ENCODE measurements at places on chromosomes 6 and 20.

GRCh38 chr6:150276937-150277742 lies 91.7 kb upstream of the IYD start:
- DNase-seq, result no peak

GRCh38 chr6:17959302-17959701 lies 28.1 kb downstream of the KIF13A start:
- DNase-seq, result no peak

DNA sequence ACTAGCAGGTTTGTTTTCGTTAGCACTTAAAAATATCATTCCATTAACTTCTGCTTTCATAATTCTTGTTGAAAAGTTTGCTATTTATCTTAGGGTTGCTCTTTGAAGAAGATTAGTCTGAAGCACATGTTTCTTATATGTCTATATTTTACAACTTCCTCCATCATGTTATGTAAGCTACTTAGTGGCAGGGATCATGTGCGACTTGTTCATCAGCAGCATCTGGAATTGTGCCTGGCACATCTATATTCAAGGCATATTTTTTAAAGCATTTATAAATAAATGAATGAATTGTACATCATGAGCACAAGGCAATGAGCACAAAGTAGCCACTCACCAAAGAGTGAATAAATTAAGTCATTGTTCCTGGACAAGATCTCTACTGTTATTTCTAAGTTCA lies 187.2 kb upstream of the COL21A1 start:
- no peak for DNase-seq

DNA sequence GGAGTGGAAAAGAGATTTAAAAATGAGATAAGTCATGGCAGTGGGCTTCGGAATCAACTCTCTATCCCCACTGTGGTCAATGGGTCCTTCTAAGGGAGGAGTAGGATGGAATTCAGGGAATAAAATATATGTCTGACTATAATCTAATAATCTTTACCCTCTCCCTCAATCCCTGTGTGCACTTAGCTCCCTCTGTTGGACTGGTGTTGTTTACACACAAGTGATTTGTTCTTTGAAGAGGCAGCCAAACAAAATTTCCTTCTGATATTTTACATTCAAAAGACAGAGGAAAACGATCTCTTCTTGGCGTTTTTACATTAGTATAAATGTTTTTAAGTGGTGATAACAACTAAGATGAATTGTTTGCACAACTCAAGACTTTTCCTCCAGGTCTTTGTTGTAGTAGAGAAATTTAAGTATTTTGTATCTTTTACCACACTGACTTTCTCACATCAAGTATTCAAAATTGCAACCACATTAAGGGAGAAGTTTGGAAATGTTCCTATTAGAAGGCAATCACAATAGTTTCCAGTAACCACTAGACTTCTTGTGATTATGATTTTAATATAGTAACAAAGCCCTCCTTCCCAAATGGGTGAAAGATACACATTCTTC lies 317.8 kb downstream of the CENPW start:
- no peak for DNase-seq

DNA sequence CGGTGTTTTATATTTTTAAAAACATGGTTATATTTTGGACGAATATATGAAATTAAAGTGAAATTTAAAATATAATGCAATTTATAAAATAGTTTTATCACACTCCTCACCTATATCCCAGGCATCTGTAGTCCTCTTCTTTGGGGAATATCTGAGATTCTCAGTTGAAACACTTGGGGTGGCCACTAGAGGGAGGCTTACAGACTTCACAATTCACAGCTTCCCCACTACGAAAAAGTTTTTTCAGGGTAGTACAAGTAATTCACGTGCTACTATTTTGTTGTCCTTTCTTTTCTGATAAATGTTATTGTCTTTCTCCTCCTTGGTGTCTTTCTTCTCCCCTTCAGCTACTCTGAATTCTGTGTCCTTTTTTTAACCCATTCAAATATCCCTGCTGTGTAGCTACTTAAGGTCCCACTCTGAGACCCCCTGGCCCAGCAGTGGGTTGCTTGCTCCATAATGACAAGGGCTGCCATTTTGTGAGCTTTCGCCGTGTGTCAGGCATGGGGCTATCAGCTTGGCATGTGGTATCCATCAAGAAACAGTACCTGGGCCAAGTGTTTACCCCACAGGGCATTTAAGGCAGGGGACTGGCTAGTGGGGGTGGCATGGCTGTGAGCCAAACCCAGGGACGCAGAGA lies 43.6 kb upstream of the PHACTR3 start:
- DNase-seq, result peak; percentile 58

DNA sequence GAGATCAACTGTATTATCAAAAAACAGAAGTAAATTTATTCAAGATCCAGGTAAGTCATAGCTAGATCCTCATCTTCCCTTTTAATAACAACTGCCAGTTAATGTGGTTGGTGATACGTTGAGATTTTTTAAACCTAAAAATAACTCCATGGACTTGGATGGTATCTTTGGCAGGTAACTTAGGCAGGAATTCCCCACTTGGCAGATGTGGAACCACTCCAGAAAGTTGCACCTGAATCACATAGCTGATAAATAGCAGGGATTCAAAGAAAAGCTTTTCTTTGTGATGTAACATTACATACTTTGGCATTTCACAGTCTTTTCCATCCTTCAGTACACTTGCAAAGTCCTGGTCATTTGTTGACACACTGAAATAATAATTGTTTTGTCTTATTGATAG lies 62.6 kb downstream of the PRPH2 start:
- no peak for DNase-seq

- DNase-seq, result no peak
Observed at GRCh38 chr6:18920701-18921100, 533.6 kb downstream of the RNF144B start.

DNA sequence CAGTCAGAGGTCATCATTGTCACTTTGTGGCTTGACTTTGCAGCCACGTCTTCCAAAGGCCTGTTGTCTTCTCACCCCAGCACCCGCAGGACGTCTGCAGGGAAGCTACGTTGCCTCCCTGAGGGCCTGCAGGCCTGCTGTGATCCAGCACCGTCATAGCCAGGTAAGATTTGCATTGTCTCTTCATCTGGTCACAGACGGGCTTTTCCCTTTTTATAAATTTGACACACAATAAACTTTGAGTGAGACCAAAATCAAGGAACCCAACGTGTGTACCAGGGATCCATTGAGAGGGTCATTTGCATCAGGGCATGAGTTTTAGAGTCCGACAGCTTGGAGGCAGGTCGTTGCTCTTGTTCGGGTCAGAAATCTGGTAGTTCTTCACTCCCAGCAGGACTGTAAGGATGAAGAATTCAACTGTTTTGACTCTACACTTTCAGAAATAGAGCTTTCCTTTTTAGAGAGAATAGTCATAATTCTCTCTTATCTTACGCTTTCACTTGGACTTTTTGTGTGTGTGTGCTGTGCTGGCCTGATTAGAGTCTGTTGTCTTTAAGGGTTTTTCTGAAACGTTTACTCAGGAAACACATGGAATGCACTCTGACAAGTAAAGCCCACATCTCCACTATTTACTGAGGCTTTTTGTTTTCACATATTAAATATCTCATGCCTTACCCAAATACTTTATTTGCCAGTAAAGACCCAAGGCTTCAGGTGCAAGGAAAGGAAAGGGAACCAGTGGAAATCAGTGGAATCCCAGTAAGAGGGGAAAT lies 177.2 kb upstream of the TAB2 start:
- peak; percentile 78 for DNase-seq

DNA sequence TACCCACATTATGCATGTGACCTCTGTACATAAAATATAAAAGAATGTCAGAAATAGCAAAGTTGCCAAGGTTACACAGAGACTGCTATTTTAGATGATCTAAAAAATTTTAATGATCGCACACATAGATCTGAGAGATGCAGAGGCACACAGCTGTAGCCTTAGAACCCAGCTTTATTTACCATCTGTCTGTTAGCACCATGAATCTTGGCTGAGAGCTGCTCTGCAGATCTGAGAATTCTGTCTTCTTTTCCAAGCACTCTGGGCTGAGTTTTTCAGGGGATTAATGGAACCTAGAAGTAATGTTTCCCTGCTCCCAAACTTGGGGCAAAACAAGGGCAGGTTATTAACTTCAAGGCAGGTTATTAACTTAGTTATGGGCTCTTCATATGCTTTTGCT lies 248.7 kb upstream of the JAG1 start:
- DNase-seq, result no peak
